ENCODE measurements at places on chromosomes 1 and 21. TPM values are rescaled to one million over a fixed set of nuclear protein-coding genes. Genes with fewer than 3 reads are reported as not detected.
A peak's percentile ranks its signal among the peaks of the same experiment; 100 is the strongest.

DNA sequence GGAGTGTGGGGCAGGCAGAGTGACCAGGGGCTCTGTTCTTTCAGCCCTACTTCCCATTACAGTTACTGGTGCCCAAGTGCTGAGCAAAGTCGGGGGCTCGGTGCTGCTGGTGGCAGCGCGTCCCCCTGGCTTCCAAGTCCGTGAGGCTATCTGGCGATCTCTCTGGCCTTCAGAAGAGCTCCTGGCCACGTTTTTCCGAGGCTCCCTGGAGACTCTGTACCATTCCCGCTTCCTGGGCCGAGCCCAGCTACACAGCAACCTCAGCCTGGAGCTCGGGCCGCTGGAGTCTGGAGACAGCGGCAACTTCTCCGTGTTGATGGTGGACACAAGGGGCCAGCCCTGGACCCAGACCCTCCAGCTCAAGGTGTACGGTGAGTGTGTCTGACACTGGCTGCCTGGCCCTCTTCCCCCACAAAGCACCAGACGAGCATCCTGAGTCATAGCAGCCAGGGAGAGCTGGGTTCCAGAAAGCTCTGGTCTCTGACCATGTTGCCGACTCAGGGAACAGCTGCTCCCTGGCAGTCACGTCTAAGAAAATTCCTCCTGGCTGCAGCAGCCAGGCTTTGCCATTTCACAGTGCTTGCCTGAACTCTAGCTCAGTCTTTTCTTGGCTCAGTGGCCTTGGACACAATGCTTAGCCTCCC, 3.3 kb downstream of the SLAMF8 start:
- DNase-seq, result peak; percentile 61

GRCh38 chr1:157356601-157357000, 195.7 kb downstream of the FCRL5 start:
- no peak for DNase-seq

DNA sequence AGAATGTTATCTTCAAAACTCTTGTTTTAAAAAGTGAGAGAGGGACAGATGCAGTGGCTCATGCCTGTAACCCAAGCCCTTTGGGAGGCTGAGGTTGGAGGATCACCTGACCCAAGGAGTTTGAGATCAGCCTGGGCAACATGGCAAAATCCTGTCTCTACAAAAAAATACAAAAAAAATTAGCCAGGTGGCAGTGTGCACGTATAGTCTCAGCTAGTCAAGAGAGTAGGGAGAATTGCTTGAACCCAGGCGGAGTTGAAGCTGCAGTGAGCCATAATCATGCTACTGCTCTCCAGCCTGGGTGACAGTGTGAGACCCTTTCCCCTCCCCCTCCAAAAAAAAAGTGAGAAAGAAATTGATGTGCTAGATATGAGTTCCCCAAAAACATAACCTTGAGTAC, 131.0 kb downstream of the KCNT2 start:
- no peak for DNase-seq

GRCh38 chr1:11054666-11055065, 5.2 kb downstream of the SRM start:
- no peak for DNase-seq

ELF3 gene
- not detected for total RNA-seq

BARHL2 gene
- not detected for total RNA-seq

MSH4 gene
- total RNA-seq, result 0.10 TPM

ZNF684 gene
- 9.7 TPM for total RNA-seq

AMPD1 gene
- total RNA-seq, result not detected

FCRL4 gene
- total RNA-seq, result not detected

All from RPMI7951 (cell line).